AG10803 (cell line): ENCODE measurements at places on chromosomes 5 and 9.

GRCh38 chr5:170206958-170207357 lies 25.8 kb upstream of the C5orf58 start:
- DNase-seq: no peak

GRCh38 chr5:41213340-41213739 lies at the start of gene C6:
Gene C6 (minus strand): TSS chr5:41213532. CDS start chr5:41203230, 10,302 bp downstream.
- DNase-seq: no peak

- peak; percentile 87 for DNase-seq
Observed at GRCh38 chr5:142881076-142881783, 111.1 kb downstream of the ARHGAP26 start.

GRCh38 chr9:17065062-17065461 lies 69.8 kb upstream of the CNTLN start:
- no peak for DNase-seq

GRCh38 chr5:88130211-88130815 lies 138.3 kb downstream of the TMEM161B start:
- no peak for DNase-seq

DNA sequence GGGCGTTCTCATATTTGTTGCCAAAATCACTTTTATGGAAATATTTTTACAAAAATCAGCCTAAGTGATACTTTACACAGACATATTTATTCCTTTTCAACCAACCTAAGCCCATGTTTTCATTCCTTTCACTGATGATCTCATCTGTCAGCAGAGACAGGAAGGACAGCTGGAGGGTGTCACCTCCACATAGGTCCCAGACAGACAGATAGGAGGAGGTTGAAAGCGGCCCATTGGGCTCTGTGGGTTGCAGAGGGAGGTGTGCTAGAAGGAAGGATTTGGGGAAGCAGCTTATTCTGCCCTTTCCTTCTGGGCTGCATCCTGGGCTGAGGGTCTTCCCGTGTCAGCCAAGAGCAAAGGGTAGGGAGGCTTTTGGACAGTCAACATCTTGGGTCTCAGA lies 26.0 kb upstream of the SEMA4D start:
- no peak for DNase-seq

- no peak for DNase-seq
Observed at GRCh38 chr9:5900622-5901021, 9.9 kb downstream of the MLANA start.

DNA sequence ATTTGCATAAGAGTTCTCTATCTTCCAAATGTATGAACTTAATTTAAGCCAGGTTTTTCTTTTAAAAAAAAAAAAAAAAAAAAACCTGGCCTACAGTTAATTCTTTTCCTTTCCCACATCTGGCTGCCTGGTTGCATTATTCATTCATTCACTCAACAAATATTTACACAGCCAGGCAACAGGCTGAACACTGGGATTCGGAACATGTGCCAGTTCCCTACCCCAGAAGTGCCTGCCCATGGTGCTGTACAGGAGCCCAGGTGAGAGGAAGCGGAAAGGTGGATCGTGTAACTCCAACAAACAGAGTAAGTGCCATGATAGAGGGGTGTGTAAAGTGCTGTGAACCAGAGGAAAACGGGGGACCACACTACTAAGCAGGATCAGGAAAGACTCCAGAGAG lies 93.6 kb downstream of the CDK5RAP2 start:
- DNase-seq: peak; percentile 83

- DNase-seq: no peak
Observed at GRCh38 chr5:16808021-16808420, 128.1 kb downstream of the MYO10 start.

DNA sequence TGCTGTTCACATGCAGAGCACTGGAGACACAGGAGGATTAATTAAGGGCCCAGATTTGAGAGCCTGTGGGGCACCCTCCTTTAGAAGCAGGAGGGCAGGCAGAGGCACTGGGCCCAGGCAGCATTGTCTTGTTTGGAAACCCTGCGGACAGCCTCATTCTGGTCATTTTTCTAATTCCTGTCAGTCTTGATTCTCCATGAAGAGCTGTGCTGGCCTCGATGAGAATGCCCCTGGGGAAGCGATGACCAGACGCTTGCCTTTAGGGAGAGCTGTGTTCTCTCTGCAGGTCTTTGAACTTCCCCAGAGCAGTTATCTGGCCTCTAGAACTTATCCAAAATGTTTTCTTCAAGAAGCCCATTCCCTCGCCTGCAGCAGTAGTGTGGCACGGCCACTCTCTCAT lies 117.8 kb upstream of the PTCH1 start:
- DNase-seq: no peak

- DNase-seq: peak; percentile 56
Observed at GRCh38 chr5:73312872-73313510, 135.6 kb downstream of the FOXD1 start.

GRCh38 chr9:120712539-120713031 lies 1.7 kb downstream of the MEGF9 start:
- DNase-seq: no peak

DNA sequence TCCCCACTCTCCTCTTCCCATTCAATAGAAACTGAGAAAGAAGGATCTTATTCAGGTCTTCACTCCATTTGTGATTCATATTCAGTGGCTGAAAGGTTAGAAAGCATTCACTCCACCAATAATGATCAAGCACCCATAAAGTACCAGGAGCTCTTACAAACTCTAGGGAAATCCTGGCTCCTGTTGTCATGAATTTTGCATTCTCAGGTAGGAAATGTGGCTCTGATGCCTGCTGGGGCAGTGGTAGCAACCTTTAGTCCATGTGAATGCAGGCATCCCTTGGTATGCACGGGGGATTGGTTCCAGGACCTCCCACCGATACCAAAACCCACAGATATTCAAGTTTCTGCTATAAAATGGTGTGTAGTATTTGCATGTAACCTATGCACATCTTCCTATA lies 3.6 kb upstream of the RORB start:
- DNase-seq: no peak

DNA sequence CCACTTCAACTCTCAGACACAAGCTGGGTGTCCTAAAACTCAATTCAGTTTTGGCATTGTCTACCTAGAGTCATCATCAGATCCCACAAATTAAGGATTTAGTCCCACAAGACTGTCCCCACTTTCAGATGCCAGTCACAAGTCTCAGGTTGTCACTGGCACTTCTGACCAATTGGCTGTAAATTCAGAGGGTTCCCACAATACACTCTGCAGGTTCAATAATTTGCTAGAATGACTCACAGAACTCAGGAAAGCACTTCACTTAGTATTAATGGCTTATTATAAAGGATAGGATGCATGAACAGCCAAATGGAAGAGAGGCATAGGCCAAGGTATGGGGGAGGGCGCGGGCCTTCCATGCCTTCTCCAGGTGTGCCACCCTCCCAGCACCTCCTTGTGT lies 209.1 kb downstream of the SREK1 start:
- DNase-seq: no peak

DNA sequence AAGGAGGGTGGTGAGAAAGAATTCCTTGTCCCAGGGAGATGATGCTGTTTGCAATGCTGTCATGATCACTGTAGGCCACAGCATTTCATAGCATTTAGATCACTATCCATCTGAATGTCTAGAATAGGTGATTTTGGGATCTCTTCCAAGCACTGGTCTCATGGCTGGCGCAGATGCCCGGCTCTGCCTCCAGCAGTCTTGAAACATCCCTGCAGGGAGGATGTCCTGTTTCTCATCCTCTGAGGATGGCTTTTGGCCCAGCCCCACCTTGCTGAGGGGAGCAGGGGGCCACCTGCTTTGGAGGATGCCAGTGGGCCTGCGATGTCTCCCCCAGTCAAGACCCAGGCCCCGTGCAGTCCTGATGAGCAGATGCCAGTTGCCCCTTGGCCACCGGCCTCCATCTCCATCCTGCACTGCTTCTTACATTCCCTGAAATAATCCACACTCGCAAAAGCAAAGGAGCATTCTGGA lies 63.5 kb upstream of the GARNL3 start:
- DNase-seq: peak; percentile 42

DNA sequence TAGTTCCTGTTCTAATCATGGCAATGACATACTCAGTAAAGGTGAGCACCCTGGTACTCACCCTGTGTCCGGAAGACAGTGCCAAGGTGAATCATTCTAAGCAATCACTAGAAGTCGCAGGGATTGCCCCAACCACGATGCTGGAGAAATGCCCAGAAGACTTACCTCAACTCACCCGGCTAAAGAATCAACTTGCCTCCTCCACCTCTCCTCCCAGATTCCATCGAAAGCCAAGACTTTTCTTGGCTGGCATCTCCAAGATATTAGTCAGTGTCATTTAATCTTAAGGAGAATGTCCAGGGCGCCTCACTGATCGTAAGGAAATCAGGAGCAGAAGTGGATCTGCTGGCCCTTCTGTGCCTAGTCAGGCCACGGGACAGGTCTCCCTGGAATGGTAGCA lies 204.9 kb downstream of the ERCC6L2 start:
- no peak for DNase-seq

DNA sequence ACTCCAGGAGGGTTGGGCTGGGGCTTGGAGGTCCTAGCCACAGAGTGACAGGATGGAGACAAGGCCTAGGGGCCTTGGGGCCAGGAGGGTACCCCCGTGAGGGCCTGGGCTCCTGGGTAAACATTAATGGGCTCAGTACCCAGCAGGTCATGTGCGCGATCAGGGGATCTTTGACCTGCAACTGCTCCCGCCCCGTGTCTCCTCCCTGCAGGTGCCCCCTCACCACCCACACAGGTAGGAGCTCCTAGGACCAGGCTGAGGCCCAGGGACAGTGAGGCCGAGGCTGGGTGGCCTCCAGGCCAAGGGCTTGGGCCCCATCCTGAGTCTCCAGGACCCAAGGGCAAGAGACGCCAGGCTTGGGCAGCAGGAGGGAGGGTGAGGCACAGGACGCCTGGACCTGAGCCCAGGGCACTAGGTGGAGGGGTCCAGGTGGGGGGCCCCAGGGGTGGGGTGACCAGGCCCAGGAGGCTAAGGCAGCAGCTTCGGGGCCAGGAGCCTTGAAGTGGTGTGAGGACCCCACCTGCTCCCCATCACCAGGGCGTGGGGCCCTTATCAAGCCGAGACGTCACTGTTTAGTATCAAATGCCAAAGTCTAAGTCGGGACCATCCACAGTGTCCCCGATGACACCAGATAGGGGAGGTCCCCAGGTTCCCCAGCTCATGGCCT lies at the start of gene SLC34A3:
Gene SLC34A3 (plus strand): TSS at position 197 of the 667 bp plus-strand sequence. CDS start 802 bp downstream, outside the sequence.
- no peak for DNase-seq

DNA sequence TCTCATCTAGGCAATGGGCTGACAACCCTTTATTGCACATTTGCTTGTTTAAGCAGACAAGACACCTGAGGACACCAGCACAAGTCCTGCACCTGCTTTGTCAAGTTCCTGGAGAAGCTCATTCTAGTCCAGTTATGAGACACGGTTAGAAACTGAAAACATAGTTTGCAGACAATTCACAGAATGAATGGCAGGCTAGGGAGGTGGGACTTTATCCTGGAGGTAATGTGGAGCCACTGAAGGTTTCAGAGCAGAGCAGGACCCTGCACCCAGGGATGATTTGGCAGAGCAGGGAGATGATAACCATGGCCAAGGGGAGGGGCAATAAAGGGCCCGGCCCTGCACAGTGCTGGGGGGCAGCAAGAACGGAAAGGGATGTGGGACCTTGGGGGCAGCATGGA lies 50.7 kb upstream of the SLC25A51 start:
- no peak for DNase-seq

DNA sequence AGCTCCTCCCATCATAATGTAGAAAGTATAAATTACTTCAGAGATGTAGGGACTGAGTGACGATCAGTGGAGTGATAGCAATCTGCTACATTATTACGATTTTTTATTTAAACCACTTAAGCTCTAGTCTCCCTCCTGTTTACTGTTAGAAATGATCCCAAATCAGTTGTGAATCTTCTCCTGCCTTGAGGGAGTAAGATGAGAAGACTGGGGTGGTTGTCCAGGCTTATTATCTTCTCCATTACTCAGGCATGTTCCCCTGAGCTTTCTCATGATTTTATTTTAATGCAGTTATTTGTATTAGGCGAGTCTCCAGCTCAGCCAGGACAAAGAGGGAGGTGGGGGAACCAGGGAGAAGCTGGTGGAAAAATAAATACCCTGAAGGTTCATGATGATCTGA lies 48.2 kb upstream of the CTNNA1 start:
- DNase-seq: no peak

- DNase-seq: no peak
Observed at GRCh38 chr9:9560382-9561035, 1052.3 kb downstream of the PTPRD start.

DNA sequence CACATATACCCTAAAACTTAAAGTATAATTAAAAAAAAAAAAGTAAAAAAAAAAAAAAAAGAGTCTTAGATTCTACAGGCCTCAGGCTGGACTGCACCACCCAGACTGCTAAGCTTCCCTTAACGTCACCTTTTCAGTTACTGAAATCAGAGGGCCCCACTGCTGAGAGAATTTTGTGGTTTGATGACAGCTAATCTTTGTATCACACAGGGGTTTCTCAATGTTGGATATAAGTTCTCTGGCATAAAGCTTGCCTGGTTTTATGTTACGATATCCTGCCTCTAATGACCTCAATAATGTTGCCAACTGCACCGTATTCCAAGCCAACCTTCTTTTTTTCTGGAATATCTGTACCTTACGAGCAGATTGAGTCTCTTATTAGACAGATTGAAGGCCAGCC lies 43.1 kb upstream of the C6 start:
- no peak for DNase-seq

- no peak for DNase-seq
Observed at GRCh38 chr5:1006656-1007071, 1.9 kb upstream of the NKD2 start.

DNA sequence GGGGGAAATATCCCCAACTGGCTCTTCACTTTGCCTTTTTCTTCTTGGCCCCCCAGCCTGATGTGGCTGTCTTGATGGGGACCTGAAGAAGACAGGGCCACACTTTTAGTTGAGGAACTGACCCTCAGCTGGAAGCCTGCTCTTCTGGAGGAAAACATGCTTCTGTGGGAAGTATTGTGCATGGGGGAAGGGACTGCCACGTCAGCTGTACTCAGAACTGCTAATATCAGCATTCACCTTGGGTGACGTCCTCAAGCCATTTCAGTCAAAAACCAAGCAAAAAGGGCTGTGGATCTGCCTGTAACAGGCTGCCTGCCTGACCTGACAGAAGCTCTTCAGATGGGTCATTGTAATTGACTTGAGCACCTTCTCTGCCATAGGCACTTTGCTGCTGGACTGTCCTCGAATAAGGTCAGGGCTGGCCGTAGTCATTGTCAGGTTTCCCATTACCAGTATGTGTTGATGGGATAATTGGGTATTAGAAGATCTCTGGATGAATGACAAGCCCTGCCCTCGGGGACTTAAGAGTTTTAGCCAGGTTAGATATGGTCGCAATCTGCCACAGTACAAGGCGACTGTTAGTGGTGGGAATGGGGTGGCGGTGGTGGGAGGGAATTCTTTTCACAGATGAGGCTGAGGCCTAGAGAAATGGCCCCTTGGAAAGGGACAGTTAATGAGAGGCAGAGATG lies 10.4 kb downstream of the RAI14 start:
- no peak for DNase-seq

DNA sequence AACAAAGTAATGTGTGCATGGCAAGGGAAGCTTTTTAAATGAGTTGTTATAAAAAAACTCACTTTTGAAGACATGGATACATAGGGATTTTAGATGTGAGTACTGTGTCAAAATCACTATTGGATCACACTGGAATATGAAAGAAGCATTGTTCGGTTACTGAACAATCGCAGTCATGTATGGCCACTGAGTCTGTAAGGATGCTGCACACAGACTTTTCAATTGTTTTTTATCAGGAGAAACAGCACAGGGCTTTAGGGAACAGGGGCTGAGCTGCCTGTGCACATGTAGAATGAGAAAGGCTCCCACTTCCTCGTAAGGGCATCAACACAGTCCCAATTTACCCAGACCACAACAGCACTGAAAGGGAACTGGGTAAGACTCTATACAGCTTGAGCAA lies 1333.9 kb upstream of the DMAC1 start:
- DNase-seq: no peak
